ENCODE measurements at places on chromosomes 11 and 22.

GRCh38 chr11:103241574-103241973 lies 132.3 kb downstream of the DYNC2H1 start:
- DNase-seq: no peak

GRCh38 chr22:32830473-32830872 lies 29.0 kb downstream of the TIMP3 start:
- DNase-seq: no peak

- DNase-seq: no peak
Measured at GRCh38 chr11:121540627-121541026, 87.9 kb upstream of the SORL1-AS1 start.

DNA sequence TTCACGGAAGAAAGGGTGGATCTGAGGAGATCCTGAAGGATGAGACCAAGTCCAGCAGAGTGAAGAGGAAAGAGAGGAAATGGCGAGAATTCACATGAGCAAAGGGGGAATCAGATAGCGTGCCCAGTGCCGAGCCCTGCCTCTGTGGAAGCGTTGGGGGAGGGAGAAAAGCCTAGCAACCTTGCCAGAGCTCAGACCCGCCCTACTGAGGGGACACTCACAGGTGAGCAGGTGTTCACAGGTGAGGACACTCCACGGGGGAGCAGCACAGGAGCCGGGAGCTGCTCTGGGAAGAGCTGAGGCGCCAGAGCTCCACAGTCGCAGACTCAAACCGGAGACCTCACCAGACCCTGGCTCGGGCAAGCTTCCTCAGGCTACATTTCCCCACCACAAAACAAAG lies 56.2 kb downstream of the MICAL3 start:
- DNase-seq: no peak

DNA sequence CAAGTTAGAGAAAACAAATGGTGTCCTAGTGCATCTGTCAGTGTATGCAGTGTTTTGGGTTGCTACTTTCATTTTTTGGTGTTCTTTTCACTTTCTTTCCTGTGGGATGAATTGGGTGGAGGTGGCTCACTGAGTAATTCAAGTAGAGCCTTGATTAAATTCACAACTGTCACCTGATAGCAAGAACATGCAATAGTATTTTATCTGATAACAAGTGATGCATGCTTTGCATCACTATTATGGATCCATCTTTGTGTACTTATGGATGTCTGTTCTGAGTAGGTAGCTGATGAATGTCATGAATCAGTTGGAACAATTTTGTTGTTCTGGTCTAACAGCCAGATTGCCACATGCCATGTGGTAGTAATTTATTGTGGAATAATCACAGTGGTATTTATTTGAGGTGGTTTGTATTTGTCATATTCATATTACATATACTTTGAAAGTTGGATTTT lies 87.5 kb downstream of the DDX10 start:
- DNase-seq: no peak

GRCh38 chr11:22389526-22390282 lies 51.5 kb downstream of the SLC17A6 start:
- no peak for DNase-seq

- no peak for DNase-seq
Measured at GRCh38 chr11:46307785-46308341, 30.4 kb downstream of the CREB3L1 start.

DNA sequence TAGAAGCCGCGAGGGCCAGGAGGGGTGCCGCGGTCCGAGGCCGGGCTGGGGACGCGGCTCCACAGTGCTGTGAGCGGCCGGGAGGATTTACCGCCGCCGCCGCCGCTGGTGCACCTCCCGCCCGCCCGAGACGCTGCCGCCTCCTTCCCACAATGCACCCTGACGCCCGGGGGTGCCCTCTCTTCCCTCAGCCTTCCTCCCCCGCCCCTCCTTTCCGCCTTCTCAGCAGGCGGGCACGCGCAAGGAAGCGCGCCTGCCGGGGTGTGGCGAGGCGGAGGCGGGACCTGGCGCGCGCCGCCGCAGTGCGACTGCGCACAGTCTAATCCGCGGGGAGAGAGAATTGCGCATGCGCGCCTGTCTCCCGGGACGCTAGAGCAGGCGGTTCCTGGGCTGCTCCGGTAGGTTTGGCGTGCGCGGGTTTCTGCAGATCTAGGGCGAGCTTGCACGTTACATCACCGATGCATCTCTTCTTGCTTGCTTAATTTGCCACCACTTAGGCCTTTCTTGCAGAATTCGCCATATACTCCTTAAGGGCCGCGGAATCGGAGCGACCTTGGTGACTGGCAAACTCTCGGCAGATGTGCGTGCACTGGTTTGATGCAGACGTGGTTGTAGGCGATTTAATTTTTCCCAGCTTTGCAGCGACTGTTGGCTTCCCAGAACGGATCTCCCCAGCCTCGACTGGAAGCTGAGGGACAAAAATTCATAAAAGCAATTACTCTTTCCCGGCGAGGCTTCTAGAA lies at the start of the genes GVQW3 and THAP12:
Gene GVQW3 (plus strand): TSS at position 347 of the 743 bp plus-strand sequence. CDS start 506 bp downstream, outside the sequence.
Gene THAP12 (minus strand): TSS at position 156 of the 743 bp plus-strand sequence. CDS start 296 bp downstream, outside the sequence.
- peak; percentile 98 for DNase-seq

- peak; percentile 59 for DNase-seq
Measured at GRCh38 chr11:110430267-110431050, 711 bp downstream of the FDX1 start.

- no peak for DNase-seq
Measured at GRCh38 chr11:34327804-34328631, 29.8 kb downstream of the ABTB2 start.

DNA sequence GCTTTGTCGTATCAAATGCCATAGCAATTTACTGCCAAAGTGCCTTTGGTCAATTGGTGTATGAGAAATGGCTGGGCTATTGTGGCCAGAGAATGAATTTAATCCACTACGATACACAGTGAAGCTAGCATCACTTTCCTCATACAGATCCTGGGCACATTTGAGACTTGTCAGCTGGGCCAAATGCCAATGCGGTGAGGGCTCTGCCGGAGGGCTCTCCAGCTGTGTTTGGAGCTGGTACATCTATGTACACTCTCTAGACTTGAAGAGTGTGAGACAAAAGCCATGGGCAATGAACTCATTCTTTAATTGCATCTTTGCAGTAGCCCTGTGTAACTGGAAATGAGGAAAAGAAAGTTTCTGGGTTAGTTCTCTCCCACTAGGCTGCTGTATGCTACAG lies 1052.9 kb downstream of the NTM start:
- DNase-seq: no peak

DNA sequence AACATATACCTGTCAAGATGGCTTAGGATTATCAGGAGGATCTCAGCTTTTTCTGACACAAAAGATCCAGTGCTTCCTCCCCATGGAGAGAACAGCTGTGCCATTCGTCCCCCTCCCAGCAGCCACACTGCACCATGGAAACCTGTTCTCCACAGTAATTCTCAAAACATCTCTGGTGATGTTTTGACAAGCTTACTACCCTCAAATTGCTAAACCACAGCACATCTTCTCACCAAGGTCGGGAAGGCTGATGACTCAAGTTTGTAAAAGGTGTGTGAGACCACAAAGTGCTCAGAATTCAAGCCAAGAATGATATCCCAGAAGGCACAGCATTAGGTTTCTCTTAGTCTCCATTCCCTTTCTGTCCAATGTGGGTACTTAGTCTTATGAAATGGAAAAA lies 3.9 kb upstream of the RAB38 start:
- DNase-seq: peak; percentile 54

DNA sequence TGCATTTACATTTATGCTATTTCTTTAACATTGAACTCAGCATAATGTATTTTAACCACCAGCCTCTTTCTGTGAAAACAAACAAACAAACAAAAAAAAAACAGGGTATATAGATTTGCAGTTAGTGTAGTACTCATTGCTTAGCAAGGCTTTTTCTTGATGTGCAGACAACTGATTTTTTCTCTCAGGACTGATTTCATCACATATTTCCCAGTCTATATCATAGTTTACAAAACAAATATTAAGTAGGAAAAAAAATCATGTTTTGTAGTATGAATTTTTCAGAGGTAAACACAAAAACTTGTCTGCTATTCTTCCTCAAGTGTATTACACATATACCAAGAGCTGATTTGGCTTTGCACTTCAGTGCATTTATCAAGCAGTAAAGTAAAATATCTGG lies 123.0 kb downstream of the PDE3B start:
- no peak for DNase-seq

DNA sequence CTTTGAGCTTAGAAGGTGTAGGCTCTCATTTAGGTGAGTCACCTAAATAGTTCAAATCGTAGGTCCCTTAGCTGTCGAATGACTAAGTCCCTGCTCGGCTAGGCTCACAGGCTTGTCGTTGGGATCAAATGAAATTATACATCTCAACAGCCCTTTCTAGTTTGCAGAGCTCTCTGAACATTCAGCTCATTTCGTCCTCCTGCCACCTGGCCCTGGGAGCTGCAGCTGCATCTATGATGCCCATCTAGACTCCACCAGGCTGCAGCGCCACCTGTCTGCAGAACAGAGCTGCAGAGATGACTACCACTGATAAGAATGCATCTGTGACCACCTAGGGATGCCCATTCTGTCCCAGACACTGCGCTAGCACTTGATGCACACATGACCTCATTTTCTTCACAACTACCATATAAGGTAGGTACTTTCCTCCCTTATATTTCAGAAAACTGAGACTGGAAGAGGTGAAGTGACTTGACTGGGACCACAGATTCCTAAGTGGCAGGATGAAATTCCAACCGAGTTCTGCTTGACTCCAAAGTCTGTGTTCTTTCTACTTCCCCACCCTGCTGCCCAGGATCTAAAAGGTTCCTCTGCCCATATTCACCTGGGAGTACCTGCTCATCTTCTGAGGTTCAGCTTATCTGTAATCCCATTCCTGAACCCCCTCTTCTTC lies 141.1 kb upstream of the NARS2 start:
- DNase-seq: no peak

DNA sequence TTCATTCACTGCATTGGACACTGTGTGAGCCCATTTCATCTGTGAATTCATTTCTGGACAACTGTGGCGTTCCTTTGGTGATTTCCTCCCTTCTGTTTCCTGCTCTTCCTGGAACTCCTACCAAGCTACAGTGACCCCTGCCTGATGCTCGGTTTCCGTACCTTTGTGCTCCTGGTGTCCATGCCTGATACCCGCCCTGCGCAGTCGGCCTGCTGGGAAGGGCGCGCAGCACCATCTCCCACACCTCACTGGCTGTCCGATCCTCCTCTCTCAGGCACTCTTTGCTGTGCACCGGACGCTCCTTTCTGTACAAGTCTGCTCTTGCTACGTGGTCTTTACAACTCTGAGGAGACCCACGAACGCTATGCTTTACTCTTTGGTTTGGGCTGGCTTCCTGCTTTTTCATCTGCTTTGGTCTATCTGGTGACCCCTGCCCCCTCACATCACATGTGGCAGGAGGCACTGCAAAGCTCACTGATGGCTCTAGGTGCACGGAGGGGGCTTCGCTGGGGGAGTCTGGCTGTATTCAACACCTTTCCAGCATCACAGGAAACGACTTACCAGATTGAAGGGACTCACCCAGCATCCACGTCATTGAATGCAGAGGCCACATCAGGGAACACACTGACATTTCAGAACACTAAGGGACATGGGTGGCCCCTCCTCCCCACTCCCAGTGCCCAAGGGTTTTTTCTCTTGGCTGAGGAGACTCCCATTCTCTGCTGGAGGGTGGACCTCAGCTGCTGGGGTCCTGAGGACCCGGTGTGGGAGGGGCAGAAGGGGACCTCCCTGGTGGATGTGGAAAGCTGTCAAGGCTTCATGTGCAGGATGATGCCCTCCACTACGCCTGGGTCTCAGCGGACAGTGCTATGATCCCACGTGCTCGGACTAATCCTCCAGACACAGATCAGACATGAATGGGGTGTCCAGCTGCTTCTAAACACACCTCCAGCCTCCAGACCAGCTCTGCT lies 27.0 kb upstream of the MOB2 start:
- no peak for DNase-seq

DNA sequence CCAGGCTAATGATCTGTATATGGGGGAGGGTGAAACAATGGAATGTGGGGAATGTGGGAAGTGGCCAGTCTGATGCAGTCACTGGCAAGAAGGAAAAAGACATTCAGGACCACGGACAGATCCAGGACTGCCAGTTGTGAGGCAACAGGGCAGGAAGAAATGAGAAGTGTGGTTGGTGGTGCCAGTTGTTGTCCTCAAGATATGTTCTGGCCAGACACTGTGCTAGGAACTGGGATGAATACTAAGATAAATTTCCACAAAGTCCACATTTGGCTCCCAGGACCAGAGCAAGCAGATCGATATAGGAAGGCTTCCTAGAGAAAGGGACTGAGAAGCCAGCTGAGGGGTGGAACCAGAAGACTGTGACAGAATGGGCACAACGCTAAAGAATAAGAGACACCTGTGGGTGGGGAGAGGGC lies 6.8 kb upstream of the TPBGL start:
- DNase-seq: no peak

All from GM06990 (cell line).